ENCODE measurements at places on chromosomes 5 and 9. TPM values are rescaled to one million over a fixed set of nuclear protein-coding genes. Genes with fewer than 3 reads are reported as not detected.
A peak's percentile ranks its signal among the peaks of the same experiment; 100 is the strongest.

The CDKN2A gene
- total RNA-seq: 18.1 TPM

The FBP1 gene
- not detected for total RNA-seq

The ZBTB26 gene
- total RNA-seq: 5.2 TPM

The ZFP2 gene
- 1.8 TPM for total RNA-seq

The FGF10 gene
- total RNA-seq: not detected

The OR1N2 gene
- not detected for total RNA-seq

The ATG10 gene
- total RNA-seq: 1.8 TPM

DNA sequence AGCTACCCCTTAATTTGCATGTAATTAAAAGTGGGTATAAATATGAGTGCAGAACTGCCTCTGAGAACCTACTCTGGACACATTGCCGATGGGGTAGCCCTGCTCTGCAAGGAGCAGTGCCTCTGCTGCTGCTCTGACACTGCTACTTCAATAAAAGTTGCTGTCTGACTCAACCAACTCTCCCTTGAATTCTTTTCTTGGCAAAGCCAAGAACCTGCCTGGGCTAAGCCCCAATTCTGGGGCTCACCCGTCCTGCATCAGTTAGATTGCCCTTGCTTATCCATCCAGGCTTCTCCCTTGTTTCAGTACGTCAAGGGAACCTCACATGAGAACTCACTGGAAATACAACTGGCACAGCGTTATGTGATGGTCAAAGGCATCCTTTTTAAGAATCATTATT is 44.1 kb downstream of the FBXL7 start:
- DNase-seq: no peak

DNA sequence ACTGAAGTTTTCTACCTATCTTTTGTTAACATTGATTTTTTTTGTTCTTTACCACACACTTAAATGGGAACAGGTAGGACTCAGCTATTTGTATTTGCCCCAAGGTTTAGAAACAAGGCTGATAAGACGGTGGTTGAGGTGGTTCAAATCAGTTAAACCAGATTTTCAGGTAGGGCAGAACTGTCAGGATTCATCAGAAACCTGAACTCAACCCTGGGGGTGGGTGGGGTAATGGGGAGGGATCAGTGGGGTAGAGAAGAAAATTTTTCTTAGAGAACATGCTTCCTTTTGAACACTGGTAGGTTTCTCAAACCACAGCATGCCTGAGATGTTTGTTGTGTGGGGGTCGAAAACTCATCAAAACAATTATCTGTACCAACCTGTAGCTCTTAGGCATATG is 113.0 kb downstream of the BASP1 start:
- DNase-seq: no peak

DNA sequence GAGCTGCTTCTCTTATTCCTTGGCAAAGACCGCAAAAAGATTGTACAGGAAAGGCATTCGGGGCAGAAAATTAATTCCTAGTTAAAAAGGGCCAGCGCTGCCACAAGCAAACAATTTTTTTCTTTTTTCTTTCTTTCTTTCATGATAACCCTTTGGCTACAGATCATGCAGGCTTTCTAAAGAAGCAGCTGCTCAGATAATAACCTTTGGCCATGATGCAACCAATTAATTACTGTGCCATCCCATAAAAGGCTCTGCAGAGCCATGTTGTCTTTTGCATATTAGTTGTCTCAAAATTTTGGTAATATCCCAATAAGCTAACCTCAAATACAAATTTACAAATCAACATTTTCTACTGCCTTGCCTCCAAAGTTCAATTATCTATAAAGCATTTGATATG is 758.4 kb upstream of the SEMA6A start:
- no peak for DNase-seq

- no peak for DNase-seq
Measured at GRCh38 chr9:111131211-111131610, 92.9 kb upstream of the LPAR1 start.

GRCh38 chr5:32512926-32513325 is 68.4 kb upstream of the ZFR start:
- peak; percentile 33 for DNase-seq

DNA sequence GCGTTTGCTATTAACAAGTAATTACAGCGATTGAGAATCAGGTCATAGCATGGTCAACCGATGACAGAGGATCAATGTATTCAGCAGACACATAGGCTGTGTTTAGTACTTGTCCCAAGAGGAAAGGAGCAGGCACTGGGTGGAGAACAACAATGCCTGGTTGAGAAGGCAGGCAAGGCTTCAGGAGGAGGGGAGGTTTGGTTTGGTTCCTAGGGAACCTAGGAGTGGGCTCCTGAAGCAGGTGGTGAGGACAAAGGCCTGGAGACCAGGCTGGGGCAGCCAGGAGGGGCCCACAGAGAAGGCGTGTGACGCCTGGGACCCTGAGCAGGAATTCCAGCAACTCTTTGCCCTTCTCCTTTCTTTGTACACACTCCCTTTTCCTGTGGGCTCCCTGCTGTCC is 195.6 kb downstream of the SPOCK1 start:
- DNase-seq: no peak

DNA sequence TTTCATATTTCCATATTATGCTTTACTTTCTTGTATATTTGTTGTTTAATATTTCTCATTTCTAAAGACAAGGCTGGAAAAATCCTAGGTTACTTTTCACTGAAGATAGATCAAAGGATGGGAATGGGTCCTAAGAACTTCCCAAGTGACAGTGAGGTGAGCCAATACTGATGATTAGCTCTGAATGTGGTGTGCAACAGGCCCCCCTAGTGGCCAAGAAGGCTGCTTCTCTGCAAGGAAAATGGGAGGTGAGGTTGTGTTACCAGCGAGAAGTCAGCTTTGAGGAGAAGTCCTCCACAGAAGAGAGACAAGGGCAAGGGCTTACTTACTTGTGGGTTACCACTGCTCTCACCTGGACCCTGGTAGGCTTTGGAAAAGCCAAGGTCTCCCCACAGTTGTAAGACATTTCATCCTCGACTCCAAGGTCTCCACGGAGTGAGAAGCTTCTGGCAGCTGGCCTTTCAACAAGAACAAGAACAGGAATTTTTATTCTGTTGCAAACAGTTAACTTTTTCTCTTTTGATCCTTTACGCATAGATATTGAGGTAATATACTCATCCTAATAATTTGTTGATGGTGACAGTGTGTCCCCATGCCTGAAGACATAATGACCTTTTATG is 69.9 kb downstream of the MAMDC2 start:
- peak; percentile 80 for DNase-seq

DNA sequence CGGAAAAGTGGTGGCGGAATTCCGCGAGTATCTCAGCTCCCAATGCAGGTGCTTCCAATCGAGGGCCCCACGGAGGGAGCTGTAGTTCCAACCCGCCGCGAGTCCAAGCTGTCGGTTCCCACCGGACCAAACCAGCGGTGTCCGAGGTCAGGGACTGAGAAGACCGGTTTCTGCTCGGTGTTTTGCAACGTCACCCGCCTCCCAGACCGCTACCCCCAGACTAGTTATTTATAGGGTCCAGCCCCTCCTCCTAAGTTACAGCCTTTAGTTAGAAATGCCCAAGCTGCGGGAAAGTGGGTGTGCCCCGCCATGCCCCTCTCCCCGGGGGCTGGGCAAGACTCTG is 677 bp upstream of the MYORG start:
- peak; percentile 61 for DNase-seq

- DNase-seq: no peak
Measured at GRCh38 chr9:82447343-82447742, 458.8 kb downstream of the SPATA31D1 start.

- no peak for DNase-seq
Measured at GRCh38 chr9:3475300-3476020, 50.3 kb downstream of the RFX3 start.

DNA sequence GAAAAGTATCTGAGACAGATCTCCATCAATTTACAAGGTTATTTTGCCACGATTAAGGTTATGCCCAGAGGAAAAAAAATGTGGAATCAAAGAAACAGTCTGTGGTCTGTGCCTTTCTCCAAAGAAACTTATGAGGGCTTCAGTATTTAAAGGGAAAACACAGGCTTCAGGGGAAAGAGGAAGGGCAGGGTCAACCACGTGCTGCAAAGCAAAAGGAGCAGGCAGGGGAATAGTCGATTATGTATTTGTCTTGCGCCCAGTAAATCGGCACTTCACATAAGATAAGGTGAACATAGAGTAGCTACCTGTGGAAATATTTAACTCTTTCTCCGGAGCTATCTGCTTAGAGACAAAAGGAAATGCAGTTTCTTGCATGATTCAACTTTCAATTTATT is 343.7 kb downstream of the RAB3C start:
- no peak for DNase-seq

- DNase-seq: no peak
Measured at GRCh38 chr9:120694559-120694958, 19.7 kb downstream of the MEGF9 start.

- DNase-seq: no peak
Measured at GRCh38 chr5:28066856-28067255, 1028.5 kb upstream of the CDH9 start.

GRCh38 chr9:108834959-108835665 is 20.7 kb downstream of the ACTL7B start:
- no peak for DNase-seq

- DNase-seq: no peak
Measured at GRCh38 chr9:95027914-95028852, 289.3 kb downstream of the FANCC start.

DNA sequence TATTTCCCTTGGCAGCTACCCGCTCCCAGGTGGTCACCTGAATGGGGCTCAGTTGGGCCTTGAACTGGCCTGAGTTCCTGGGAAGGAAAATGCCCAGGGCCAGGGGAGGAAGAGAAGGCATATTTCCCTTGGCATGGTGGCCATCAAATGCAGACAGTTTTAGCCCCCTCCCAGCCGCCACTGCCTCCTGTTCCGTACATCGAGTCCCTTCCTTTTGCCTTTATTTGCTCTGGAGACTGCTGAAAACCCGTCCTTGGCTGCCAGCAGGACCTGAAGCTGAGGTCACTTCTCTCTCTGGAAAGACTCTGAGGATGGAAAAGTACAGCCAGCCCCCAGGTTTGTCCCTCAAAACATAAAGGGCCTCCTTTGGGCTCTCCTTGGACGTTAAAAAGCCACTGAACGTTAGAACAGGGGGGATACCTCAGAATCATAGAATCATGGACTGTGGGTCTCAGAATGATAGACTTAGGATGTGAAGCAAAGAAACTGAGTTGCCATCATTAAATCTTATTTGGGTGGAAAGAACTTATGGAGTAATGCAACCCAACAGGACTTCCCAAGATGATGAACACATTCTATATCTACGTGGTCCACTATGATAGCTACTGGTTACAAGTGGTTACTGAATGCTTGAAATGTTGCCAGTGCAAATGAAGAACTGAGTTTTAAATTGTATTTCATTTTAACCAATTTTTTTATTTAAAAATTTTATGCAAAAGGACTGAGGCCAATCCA is 7.1 kb downstream of the SPARC start:
- DNase-seq: peak; percentile 75

- DNase-seq: no peak
Measured at GRCh38 chr5:26390608-26391007, 647.8 kb downstream of the CDH9 start.

DNA sequence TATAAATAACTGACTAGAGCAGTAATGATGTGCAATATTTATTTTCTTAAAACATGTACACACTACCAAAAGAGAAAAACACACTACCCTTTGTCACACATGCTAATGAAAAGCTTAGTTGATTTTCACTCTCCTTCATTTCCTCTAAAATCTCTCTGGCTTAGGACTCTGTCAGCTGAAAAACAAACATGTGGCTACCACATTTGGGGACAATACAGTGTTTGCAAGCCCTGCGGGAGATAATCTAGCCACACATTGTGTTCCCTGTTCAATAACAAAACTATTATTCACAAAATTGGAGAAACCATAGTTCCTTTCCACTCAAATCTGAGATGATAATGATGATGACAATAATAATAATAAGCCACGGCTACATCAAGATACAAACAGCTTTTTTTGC is 3.5 kb upstream of the LOX start:
- DNase-seq: no peak

DNA sequence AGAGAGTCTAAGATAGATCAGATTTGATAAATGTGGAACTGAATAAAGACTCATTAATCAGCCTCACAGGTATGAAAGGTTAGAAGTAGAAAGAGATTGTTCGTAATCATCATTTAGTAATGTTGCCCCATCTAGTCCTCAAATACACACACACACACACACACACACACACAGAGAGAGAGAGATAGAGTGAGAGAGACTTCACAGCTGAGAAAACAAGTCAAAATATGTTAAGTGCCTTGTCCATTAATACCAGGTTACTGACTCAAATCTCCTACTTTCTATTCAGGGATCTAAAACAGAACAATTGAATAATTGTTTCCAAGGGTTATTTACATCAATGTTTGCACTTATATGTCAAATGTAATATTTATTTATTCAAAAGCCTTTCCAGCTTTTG is 284.6 kb downstream of the MRPS30 start:
- DNase-seq: no peak

DNA sequence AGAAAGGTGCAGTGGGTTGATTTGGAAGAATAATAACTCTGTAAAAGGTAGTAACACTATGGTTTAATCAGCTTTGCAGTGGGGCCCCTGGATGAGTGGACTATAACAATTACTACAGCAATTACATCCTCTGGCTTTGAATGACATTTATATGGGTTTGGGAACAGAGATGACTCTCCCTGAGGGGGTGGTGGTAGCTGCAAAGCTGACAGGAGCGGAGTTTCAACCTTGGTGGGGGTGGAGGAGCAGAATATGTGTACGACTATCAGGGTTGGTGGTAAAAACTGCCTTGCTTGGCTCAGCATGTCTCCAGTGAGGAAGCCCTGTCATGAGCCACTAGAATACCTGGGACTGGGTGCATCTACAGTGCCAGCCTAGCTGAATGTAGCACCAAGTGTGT is 28.3 kb upstream of the NR3C1 start:
- DNase-seq: no peak

- peak; percentile 71 for DNase-seq
Measured at GRCh38 chr5:472076-472655, 29.2 kb downstream of the EXOC3 start.

DNA sequence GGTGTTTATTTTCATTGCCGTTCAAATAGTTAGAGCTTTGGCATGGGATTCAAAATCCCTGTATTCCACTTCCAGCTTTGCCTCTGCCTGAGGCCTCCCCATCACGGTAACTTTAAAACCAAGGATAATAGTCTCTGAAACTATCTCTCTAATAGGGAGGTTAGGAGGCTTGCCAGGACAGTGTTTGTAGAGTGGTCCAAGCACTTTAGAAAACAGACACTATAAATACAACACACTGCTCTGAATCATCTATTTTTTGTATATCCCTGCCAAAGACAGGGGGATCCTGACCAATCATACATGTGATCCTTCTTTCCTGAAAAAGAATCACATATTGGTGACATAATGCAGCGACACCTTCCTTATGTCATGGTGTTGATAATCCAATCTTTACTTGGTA is 326.8 kb downstream of the BNC2 start:
- no peak for DNase-seq

- no peak for DNase-seq
Measured at GRCh38 chr5:99045871-99046270, 117.1 kb upstream of the CHD1 start.

All from GM23248 (cell line).